ENCODE measurements at places on chromosomes 11 and 22.

DNA sequence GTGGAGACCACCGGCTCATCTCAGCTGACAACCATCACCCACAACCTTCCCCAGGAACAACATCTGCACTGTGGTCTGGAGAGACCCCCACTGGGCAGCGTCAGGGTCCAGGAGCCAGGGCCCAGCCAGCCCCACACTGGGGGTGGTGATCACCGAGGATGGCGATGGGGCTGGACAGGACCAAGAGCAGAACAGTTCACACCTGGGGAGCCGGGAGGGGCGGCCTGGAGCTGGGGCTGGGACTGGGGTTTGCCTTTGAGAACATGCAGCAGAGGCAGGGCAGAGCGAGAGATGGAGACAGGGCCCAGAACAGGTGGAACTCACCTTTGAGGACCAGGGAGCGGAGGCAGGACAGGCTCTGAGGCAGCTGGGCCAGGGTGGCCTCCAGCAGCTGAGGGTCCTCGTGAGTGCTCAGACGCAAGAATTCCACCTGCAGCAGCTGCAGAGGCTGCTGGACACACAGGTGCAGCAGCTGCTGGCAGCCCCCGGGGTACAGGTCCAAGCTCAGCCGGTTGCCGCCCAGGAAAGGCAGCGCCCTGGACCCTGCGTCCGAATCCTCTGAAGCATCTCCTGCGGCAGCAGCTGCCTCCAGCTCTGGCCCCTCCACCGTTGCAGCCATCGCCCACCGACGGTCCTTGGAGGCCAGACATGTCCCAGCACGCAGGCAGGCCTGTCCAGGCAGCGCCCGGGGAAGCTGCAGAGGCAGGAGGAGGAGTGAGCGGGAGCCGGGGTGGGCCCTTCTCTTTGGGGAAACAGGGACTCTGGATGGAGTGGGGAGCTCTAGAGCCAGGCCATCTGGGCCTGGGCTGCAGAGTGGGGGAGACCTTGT, 1.0 kb downstream of the PIDD1 start:
- DNase-seq, result peak; percentile 82

DNA sequence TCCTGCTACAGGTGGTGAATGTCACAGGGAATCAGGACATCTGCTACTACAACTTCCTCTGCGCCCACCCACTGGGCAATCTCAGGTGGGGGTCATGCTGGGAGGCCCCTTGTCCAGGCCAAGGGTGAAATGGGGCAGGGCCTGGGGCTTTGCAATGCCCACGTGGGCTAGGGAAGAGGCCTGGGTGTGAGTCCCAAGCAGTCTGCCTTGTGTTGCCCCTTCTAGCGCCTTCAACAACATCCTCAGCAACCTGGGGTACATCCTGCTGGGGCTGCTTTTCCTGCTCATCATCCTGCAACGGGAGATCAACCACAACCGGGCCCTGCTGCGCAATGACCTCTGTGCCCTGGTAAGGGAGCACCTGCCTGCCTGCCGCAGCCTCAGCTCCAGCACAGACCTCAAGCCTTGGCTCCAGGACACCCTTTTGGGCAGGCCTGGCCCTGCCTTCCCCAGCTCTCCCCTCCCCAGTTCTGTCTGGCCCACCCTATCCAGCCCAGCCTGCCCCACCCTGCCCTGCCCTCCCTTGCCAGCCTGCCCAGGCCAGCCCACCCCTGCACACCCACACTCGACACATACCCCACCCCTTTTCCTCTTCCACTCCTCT, 9.1 kb upstream of the TAGLN start:
- DNase-seq, result peak; percentile 27

DNA sequence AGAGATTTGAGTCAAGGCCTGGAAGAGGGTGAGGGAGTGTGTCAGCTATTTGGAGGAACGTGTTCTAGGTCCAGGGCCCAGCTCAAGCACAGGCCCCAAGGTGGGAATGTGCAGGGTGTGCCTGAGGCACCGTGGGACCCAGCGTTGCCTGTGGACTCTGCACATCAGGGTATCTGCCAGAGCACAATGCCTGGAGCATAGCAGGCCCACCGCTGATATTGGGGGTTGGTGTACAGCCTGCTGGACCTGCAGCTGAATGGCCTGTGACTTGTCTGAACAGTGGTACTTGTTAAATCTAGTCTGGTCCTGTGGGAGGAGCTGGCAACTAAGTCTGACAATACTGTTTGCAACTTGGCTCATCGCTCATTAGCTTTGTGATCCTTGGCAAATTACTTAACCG, 131.7 kb downstream of the GRIK4 start:
- DNase-seq, result no peak

- no peak for DNase-seq
These were observed 180.5 kb upstream of the ZBED5 start for GRCh38 chr11:11038352-11038751.

GRCh38 chr22:49097966-49098365, 729.7 kb downstream of the BRD1 start:
- DNase-seq, result no peak

DNA sequence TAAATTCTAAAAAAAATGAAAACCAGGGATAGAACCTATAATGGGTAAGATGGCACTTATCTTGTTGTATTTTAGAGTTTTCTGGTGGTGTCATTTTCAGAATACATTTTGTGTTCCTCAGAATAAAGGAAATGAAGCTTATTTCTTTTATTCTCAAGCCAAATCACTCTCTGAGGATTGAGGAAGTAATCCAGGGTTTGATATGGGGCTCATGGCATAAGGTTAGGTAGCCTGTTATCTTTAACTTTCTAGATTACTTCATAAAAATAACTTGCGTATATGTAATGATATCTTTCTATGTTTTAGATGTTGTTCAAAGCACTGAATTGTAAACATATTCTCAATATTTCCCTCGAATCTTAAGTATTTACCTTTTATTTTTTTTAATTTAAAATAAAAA, 33.5 kb downstream of the PDE3B start:
- no peak for DNase-seq

GRCh38 chr22:45332001-45332400, 22.3 kb downstream of the FAM118A start:
- DNase-seq, result no peak

DNA sequence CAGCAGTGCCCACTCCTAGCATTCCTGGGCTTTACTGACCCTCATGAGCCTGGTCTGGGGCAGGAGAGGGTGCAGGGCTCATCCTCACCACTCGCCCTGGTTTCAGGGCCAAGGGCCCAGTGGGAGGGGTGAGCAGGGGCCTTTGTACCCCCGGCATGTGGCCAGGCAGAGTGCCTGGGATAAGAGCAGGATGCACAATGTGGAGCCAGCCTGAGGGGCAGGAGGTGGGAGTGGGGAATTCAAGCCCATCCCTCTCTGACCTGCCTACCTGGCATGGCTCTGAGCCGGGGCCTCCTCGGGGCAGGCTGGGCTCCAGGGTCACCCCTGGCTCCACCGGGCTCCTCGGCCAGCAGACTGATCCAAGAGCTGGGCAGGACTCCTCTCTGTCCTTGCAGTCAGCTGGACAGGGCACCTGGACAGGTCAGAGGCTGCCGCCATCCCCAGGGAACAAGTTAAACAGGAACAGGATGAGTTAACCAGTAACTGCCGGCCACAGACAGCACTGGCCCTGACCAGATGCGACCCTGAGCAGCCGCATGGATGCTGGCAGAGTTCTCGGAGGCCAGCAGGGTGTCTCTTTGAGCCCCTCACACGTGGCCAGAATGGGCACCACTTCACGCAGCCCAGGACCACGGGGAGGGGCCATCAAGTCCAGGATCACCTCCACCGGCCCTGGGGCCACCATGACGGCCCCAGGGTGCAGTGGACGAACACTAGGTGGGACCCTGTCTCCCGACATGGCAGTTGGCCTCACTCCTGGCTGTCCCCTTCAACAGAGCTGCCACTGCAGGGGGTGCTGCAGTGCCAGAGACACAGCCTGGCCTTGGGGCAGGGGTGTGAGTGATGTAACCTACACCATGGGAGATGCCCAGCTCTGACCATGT, 5.0 kb downstream of the SIGIRR start:
- DNase-seq, result no peak

GRCh38 chr11:2105511-2105910, 33.7 kb downstream of the IGF2 start:
- DNase-seq, result no peak

- DNase-seq, result peak; percentile 61
These were observed 40.0 kb downstream of the TENM4 start for GRCh38 chr11:79400717-79401330.

DNA sequence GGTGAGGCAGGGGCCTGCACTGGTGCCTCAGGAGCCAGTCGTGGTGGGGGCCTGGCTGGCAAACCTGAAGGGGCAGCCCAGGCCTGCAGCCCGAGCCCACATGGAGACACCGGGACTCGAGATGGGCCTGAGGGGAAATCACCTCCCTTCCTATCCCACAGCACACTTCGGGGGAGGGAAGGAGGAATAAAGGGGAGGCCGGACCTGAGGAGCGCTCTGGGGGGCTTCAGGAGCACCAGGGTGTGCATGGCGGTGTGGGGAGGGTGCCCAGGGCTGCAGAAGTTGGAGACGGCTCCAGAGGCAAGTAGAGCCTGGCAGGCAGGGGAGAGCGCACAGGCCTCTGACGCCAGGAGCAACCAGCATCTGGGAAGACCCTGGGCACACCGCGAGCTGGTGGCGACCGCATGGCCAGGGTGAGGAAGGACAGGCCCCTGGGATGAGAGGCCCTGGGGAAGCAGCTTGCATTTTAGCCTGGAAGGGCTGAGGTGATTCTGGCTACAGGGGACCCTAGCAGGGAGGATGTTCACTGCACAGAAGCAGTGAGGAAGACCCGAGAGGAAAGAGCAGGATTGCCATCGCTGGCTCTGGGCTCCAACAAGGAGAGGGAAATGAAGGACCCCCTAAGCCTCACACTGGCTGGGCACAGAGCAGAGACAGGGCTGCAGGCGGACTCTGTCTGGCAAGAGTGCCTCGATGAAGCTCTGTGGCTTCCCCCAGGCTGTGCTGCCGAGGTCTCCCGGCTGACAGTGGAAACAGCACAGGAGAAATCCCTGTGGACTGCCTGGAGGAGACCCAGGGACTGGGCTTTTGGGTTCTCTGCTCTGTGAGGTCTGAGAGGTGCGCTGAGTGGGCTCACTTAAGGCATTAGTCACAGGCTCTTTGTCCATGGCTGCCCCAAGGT, 457.7 kb downstream of the BRD1 start:
- peak; percentile 33 for DNase-seq

DNA sequence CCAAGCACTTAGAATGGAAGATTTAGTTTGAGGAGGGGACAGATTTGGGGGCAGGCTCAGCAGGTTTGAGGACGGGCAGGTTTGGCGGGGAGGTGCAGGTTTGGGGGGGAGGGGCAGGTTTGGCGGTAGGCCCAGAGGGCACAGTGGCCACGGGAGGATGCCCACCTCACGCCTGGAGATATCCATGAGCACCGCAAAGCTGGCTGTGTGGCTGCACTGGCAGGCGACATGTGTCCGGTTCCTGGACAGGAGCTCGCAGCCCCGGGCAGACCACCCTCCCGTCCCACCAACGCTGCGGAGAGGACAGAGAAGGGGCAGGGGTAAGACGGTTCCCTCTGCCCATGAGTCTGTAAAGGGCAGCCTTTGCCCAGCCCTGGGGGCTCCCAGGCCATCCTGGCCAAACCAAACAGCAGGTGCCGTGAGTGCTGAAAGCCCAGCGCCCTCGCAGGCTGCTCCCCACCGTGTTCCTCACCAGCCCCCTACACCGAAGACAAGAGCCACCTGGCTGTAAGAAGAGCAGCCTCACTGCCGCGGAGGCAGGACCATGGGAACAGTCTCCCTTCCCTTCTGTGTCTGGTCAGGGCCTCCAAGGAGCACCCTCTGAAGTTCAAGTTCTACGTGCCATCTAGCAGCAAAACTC, 43.0 kb downstream of the TRMU start:
- peak; percentile 78 for DNase-seq

GRCh38 chr11:22558664-22559063, 67.0 kb downstream of the FANCF start:
- DNase-seq, result no peak

- DNase-seq, result no peak
These were observed 89.3 kb upstream of the CHRM4 start for GRCh38 chr11:46480909-46481308.

DNA sequence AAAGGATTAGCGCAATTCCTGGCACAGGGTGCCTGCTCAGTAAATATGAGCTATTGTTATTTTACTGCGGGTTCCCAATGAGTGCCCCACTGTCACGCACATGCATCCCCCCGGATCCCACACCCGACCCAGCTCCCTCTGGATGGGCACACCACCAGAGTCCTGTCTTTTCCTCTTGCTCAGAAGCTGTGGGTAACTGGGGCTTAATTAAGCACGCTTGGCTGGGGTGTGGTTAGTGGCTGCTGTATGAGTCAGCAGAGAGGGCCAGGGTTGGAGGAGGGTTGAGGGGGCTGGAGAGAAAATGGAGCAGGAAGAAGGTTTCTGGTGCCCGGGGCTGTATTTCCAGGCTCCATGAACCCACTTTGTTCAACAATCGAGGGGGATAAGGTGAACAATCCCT, 30.3 kb upstream of the NECTIN1 start:
- DNase-seq, result no peak

DNA sequence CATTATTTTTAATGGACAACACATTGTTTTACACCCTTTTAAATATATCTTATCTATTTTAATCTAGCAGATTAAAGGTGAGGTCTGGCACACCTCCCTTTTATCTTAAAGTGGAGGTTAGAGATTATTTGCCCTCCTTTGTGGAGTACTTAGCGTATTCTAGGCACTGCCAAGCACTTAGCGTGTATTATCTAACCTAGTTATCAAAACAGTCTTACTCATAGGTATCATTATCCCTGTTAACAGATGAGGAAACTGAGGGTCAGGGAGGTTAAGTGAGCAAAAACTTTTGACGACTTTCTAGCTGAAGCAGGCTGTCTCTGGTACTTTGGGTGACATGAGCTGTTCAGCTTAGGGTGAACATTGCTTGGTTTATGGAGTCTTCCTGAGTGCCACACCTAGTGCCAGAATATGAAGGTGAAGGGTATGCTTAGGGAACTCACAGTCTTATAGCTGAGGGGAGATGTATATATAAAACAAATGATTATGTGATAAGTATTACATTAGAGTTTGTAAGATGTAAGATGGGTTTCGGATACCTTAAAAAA, 55.0 kb downstream of the ZNRF3 start:
- no peak for DNase-seq

GRCh38 chr22:29122041-29122440, 49.2 kb downstream of the KREMEN1 start:
- no peak for DNase-seq

DNA sequence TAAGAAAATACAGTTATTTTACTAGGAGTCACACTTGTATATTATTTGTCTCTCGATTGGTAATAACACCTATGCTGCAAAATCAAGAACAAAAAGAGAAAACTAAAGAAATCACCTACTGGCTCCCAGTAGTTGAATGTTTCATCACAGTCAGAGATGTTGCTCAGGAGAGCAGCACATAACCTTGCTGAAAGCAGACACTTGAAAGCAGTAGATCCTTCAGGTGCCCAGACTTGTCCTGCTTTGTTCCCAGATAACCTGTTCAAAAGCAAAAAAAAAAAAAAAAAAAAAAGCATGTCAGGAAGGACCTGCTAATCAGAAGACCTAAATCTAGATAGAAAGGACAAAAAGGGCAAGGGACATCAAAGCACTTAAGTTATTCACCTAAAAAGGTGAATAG, 1.3 kb downstream of the ALG9 start:
- no peak for DNase-seq

Measured in H7 (cell line).